ENCODE measurements at places on chromosomes 13 and 19.

DNA sequence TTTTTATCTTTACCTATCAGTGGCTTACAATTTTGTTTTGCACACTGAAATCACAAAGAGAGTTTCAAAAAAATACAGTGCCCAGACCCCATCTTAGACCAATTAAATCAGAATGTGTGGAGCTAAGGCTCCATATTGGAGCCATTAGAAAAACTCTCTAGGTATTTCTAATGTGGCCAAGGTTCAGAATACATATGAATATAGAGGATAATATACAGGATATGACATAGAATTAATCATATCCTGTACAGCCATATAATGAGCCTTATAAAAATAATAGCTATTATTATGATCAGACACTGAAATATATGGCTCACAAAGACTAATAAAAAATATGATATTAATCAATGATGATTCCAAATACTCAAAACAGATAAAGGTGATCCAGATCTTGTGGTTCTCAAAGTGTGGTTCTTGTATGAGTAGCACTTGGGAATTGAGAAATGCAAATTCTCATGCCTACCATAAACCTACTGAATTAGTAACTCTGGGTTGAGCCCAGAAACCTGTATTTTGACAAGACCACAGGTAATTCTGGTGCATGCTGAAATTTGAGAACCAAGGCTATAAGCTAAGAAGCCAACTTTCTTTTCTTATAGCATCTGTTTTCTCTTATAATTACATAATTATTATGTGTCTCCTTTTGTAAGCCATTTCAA lies 408.0 kb downstream of the DIAPH3 start:
- DNase-seq = no peak

DNA sequence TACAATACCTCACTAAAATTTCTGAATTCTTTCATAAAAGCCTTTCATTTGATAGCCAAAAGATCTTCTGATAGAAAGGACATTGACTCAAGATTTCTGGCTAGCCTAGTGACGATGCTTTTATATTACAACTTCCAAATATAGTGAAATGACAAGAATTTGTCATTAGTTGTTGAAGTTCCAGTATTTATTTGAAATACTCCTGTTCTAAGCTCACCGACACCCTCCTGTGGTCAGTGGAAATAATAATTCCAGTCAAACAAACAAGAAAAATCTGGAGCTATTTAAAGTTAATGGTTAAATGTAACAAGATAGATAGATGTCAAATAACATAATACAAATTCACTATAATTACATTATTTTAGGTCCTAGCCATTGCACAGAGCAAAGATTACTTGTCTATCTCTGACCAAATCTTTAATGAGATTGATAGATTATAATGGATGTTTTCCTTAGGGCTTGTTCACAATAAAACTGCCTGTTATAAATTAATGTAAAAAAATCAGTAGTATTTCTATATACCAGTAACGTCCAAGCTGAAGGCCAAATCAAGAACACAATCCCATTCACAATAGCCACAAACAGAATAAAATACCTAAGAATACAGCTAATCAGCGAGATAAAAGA lies 195.5 kb downstream of the RGCC start:
- peak; percentile 49 for DNase-seq

DNA sequence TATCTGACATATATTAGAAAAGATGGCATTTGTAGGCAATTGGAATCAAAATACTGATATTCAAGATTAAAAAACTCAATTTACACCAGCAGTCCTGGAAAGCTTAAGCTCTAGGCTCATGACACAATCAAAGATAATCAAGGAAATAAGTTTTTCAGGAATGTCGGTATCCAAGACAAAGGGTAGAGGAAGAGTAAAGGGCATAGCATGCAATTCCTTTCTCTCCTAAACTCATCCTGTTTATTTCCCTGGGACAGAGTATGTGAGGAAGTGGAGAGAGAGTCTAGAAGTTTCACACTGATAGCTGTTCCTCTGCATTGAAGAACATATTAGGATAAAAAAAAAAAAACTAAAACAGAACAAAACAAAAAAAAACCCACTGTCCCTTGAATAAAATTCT lies 2452.1 kb downstream of the PCDH9 start:
- DNase-seq = no peak

GRCh38 chr13:34611671-34612070 lies 330.4 kb upstream of the NBEA start:
- no peak for DNase-seq

All from stimulated activated CD4-positive, alpha-beta T cell treated with anti-CD3 and anti-CD28 coated beads, Interleukin-4, amount 100 ng/mL, for 24 hours (primary cell).